ENCODE measurements at places on chromosomes 5 and 9. TPM values are rescaled to one million over a fixed set of nuclear protein-coding genes. Genes with fewer than 3 reads are reported as not detected.

TMEFF1 gene
- total RNA-seq: 0.14 TPM

DNA sequence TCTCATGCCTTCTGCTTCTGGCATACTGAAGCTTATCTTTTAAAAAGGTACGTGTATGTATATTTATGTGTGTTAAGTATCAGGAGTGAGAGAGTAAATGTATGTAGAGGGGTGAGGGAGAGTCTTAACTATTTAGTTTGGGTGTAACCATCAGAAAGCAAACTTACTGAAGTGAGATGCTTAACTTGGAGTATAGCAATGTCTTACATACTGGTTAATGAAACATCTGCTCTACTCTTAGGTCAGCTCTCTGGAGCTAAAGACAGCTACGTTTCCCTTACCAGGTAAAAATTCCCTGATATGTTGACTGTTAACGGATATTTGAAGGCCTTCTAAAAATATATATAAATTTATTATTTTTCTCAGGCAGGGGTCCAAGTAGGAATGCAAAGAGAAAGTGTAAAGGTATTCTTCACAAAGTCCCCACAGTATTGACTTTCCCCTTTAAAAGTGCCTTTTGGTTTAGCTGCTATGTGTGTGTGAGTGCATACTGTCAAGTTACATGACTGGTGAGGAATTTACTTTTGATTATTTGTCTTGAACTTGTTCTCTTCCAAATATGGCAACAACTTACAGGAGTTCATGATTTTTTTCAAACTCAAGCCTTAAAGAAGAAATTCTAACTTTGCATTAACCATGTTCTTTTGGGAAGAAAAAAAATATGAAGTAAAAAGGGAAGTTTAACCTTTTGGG lies 12.3 kb upstream of the C5orf24 start:
- no peak for DNase-seq

SLC2A6 gene
- 2.7 TPM for total RNA-seq

HTR1A gene
- not detected for total RNA-seq

GRCh38 chr5:56245481-56245880 lies 12.4 kb upstream of the ANKRD55 start:
- no peak for DNase-seq

CATSPER3 gene
- total RNA-seq: 1.1 TPM

DNA sequence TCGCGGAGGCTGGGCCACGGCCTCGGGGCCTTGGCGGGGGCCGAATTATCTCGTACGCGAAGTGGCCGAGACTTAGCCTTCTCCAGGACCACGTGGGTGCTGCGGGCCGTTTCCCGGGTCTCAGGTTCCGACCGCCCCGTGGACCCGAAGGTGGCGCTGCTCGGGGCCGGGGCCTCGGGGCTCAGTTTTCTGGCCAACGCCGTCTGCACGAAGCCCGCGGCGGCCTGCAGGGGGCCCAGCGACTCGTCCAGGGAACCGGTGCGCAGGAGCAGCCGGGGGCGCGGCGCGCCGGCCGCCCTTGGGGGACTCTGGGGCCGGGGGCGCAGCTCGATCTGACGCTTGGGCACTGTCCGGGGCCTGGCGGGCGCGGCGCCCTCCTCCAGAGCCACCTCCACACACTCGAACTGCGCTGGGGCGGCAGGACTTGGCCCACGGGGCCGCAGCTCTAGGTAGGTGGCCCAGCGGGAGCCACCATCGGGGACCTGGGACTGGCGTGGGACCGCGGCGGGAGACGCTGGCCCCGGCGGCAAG lies 716 bp downstream of the PROB1 start:
- DNase-seq: no peak

DNA sequence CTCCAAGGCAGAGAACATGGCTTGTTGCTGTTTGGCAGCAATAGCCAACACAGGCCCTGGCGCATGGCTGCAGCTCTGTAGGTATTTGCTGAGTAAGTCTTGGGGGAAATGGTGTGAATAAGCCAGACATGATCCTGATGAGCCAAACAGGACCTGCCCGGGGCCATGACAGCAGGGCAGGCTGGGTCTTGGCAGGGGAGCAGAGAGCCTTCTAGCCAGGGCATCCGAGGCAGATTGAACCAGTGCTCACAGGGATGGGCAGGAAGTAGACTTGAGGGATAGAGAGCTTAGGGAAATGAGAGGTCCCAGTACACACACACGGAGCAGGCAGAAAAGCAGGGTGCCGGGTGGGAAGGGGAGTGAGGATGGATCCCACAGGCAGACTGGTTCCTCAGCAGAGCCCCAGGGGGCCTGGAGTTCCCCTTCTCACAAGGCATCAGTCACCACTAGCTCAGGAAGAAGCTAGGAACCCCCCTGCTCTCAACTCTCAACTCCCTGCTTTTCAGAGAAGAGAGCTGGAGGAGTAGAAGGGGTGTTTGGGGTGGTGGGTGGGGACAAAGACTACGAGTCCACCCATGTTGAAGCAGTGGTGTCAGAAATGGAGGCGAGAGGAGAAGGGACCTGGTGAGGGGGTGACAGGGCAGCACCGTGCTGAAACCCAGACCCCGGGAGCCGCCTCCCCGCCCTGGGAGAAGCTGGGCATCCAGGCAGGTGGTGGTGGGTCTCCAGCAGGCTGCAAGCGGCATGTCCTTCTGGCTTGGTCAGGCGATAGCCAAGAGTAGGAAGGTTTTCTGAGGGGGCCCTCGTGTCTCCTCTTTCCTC lies 111.1 kb downstream of the RGS3 start:
- DNase-seq: no peak

GRCh38 chr5:89034588-89034987 lies 151.6 kb upstream of the MEF2C start:
- no peak for DNase-seq

- no peak for DNase-seq
These were observed 15.1 kb downstream of the AK3 start for GRCh38 chr9:4725706-4726442.

DNA sequence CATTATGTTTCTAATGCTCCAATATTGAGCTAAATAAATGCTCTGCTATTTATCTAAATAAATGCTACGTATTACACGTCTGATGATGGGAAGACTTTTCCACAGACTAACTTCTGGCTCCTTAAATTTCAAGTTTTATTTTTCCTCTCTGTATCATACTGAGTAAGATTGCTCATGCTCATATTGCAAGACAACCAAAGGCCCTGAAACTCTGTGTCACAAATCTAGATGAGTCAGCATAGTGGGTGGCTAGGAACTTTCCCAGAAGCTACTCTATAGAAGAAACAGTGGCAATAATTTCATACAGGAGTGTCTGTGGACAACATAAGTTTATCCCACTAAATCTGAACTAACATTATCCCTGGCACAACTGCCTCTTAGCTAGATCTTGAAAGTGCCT lies 53.0 kb upstream of the RFX3 start:
- DNase-seq: no peak

DNA sequence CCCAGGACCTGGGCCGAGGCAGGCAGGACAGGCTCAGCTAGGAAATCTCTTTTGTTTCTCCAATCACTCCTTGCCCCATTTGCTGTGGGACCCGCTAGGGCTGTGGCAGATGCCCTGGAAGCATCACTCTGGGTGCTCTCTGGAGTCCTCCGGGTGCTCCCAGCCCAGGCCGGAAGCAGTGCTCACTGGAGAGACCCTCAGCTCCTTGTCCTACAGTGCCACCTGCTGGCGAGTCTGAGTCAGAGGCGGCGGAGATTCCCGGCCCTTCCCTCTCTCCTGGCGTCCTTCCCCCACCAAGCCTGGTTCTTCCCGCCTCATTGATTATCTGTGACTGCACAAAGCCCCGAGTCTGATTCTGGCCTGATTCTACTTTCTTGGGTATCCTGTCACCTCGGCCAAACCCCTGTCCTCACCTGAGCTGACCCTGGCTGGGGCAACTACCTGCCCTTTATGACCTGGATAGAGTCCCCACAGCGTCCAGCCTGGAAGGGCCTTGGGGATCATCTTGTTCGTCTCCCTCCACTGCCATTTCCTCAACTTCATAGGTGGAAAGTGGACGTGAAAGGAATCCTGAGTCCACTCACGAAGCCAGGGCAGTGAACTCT lies 7.3 kb upstream of the BARHL1 start:
- DNase-seq: no peak

TPPP gene
- 34.5 TPM for total RNA-seq

DNA sequence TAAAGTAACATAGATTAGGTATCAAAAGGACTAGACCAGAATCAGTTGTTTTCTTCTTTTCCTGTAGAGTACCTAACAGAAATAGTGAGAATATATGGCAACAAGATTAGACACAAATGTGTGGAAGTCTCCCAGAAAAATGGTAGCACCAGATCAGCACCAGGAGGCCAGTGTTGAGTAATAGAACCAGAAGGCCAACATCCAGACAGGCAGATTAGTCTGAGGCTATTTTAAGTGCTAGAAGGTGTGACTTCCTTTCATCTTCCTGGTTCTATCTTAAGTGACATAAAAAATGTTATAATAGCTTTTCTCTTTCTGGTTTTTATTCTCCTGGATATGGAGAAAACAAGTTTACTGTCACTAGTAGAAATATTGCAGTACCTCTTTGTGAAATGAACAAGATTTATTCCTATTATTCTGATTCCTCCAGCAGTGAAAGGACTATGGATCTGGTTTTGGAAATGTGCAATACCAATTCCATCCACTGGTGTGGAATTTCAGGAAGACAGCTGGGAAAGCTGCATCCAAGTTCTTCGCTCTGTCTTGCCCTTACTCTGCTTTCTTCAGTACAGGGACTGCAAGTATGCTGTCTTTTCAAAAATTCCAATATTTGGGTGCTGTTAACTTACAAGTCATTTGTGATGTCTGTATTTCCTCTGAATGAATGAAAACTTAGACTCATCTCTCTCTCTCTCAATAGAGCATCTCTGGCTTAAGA lies 39.1 kb downstream of the SHLD3 start:
- no peak for DNase-seq

CETN3 gene
- 27.9 TPM for total RNA-seq

MEF2C gene
- 46.7 TPM for total RNA-seq

Data from Right ventricle myocardium inferior (tissue), 1 donor.